Astrocyte of the hippocampus (primary cell): ENCODE measurements at places on chromosomes 16 and 17.
A peak's percentile ranks its signal among the peaks of the same experiment; 100 is the strongest.

- peak; percentile 27 for DNase-seq
Measured at GRCh38 chr17:36657390-36657762, 56.0 kb downstream of the MRM1 start.

DNA sequence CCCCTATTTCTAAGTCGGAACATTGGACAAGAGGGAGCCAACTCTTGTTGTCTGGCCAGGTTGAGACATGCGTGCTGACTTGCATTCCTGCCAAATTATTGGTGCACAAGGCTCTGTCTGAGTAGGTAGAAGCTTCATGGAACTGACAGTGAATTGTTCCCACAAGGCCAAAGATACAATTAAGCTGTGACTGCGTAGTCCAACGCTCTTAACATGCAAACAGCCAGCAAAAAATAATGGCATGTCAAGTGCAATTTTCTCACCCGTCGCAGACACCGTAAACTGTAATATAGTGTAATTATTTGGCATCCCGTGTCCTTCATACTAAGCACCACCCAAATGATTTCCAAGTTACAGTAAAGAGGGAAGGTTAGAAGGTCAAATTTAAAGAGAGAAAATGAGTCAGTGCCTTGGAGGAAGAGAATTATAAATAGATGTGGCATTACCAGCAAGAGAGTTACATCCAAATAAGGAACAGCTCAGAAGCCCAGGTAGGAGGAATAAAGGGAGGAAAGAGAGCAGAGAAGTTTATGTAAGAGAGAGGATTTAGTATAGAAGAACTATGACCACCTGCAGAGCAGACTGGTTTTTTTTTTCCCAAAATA is 21.8 kb downstream of the CDH8 start:
- DNase-seq, result no peak

DNA sequence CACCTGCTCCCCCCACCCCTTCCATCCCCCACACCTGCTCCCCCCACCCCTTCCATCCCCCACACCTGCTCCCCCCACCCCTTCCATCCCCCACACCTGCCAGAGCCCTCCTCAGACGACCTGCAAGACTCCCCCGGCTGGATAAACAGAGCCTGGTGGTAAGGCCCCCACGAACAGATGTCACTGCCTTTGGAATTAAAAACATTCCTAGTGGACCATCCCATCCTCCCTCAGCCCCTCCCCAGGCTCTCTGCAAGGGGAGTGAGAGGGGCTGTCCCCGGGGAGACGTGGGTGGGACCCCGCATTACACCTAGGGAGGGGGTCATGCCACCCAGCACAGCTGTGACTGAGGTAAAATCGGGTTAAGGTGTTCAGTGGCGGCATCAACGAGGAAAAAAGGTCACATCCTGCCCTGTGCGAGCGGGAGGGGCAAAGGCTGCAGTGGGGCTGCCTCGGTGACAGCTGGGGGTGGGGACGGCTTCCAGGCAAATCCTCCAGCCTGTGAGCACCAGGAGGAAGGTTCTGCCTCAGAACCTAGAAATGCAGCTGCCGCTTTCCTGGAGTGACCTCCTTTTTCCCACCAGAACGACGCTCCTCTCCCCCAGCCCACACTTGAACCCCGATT is 38.7 kb downstream of the TIMM22 start:
- DNase-seq, result no peak

- no peak for DNase-seq
Measured at GRCh38 chr17:2093349-2093748, 38.4 kb downstream of the HIC1 start.

DNA sequence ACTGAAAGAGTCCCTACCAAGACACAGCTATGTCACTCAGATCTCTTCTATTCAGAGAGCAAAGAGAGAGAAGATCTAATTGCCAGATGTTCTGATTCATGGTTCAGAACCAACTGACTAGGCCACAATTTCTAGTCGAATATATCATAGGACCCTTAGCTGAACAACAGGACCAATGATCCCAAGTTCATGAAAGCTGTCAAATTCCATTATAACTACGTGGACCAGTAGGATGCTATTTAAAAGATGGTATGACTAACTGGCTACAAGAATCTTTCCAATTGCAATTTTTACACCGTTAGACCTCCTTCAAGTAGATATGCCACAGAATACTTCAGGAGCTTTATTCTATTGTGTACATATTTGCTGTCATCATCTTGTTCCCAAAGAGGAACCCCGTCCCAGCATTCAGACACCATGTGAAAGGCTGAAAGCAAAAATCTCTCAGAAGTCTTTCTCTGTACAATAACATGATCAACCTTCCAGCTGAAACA is 26.0 kb downstream of the DCUN1D3 start:
- DNase-seq, result no peak

GRCh38 chr16:8989099-8989878 is 25.6 kb upstream of the USP7 start:
- no peak for DNase-seq

- DNase-seq, result no peak
Measured at GRCh38 chr17:42414704-42415409, 8.2 kb downstream of the CAVIN1 start.

- no peak for DNase-seq
Measured at GRCh38 chr17:82665217-82665616, 17.0 kb upstream of the WDR45B start.

GRCh38 chr17:36937959-36938565 is 787 bp downstream of the LHX1 start:
- peak; percentile 45 for DNase-seq

DNA sequence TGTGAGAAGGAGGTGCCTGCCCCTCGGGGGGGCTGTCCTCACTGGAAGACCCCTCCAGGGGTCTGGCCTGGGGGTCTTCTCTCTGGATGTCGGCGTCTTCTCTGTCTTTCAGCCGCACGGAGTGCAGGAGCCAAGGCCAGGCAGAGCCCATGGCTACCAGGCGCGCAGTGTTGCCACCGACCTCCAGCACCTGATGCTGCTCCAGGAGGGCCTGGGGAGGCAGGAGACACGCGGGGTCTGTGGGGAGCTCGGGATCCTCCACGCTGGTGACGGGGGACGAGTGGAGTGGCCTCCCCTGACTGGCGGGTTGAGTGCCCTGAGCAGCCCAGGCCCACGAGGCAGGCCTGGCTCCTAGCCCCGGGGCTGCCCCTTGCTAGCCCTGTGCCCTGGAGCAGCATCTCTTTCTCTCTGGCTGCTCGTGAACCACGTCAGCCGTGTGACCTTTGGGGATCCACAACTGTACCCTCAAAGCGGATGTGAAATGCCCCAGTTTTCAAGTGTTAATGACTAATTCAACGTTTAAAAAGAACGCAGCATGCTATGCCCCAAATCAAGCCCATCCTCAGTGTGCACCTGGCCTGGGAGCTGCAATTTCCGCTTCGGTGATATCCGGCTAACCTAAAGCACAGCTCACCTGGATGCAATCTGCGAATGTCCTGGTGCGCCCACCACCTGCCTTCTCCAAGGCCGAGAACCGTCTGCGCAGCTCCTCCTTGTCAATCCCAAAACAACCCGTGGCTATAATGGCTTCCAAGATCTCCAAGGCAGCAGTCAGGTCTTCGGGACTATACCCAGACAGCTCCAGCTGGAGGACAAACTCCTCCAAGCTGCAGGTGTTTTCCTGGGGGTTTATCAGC is 62.9 kb downstream of the IL21R start:
- DNase-seq, result no peak

- DNase-seq, result peak; percentile 88
Measured at GRCh38 chr17:77372444-77373298, 231.9 kb downstream of the SEC14L1 start.

DNA sequence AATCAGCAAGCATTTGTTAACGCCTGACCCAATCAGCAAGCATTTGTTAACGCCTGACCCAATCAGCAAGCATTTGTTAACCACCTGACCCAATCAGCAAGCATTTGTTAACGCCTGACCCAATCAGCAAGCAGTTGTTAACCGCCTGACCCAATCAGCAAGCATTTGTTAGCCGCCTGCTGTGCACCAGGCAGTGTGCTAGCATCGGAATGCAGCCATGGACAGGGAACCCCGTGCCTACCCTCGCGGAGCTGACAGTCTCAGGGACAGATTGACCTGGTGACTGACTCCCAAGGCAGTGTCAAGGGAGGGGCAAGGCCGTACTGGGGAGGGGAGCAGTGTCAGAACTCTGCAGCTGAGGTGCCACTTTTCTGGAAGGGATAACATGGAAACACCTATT is 66.9 kb downstream of the ABR start:
- no peak for DNase-seq

DNA sequence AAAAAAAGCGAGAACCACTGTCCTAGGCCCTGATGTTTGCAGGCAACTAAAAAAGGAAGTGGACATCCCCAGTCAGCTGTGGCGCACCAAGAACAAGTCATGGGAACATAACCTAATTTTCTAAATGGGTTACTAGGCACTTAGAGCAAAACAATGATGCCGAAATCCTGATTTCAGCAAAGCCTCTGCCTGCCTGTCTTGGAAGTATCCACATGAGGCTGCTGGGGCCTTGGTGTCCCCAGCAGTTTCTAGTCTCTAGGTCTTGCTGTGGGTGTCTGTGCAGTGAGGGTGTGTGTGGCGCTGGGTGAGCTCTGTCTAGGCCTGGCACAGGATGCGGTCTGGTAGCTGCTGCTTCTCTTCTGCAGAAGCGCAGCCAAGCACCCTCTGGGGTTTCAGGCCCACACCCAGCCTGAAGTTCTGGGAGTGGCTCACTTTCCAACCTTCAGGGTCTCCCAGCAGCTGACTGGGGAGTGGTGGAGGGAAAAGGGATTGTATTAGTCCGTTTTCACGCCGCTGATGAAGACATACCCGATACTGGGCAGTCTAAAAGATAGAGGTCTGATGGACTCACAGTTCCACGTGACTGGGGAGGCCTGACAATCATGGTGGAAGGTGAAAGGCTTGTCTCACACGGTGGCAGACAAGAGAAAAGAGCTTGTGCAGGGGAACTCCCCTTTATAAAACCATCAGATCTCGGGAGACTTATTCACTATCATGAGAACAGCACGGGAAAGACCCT is 21.1 kb downstream of the STH start:
- DNase-seq, result no peak

DNA sequence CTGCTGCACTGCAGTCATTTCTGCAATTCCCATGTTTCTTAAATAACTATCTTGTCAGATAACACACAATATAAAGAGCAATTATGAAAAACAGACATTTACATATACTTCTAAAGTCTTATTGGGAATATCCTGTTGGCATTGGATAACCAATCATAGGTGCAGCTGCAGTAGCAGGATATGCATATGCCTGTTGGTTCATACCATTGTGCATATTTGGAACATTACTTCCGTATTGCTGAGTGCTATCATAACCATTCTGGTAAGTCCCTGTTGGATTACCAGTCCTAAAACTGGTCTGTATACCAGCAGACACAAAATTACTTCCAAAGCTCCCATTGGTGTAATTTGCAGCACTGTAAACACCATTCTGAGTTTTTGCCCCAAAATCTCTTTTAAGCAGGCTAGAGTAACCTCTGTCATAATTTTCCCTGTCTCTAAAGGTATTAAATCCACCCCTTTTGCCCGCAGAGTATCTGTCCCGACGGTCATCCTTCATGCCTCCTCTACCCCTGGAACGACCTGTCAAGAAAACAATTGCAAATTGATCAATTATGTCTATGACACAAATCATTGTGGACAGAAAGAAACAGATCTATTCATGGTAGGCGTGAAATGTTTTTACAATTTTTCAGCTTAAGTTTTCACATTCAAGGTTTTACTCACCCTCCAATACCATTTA is 3.1 kb upstream of the POLG2 start:
- DNase-seq, result peak; percentile 11

DNA sequence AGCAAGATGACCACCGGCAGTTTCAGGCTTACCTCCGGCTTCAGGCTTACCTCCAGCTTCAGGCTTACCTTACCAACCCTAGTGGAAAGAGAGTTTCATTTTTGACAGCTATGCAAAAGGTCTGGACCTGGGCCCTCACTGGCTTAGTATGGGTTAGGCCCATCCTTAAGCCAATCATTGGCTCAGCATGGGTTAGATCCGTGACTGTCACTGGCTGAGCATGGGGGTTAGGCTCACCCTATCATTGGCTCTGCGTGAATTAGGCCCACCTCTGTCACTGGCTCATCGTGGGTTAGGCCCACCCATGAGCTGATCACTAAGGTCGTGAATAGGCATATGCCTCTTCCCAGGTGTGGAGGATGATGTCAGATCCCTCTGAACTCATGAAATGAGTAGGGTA is 8.1 kb downstream of the NDE1 start:
- DNase-seq, result no peak

GRCh38 chr16:70688246-70688742 is 2.4 kb upstream of the MTSS2 start:
- DNase-seq, result peak; percentile 67

DNA sequence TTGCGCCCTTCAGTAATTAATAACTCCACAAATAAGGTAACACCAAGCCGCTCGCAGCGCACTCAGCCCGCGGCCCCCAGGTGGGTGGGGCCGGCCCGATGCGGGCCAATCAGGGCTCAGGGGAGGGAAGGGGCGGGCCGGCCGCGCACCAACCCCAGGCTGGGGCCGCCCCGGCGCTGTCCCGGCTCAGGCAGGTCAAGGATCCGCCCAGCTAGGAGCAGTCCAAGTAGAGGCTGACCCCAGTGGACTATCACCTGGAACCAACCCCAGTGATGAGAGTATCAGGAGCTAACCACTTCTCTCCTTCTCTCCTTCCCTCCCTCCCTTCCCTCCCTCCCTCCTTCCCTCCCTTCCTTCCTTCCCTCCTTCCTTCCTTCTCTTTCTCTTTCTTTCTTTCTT is 110.8 kb downstream of the C16orf78 start:
- DNase-seq, result peak; percentile 59

DNA sequence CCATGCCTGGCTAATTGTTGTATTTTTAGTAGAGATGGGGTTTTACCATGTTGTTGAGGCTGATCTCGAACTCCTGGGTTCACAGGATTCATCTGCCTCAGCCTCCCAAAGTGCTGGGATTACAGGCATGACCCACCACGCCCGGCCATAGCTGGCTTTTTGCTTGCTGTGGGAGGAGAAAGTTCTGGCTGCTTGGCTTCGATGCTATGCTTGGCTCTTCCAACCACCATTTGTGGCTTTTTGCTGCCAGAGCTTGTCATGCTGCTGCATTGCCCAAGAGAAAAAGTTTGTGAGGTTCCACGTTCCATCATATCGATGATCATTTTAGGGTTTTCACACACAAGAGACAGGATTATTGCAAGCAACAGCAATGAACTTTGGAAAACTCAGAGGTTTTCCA is 16.2 kb downstream of the BMERB1 start:
- DNase-seq, result no peak

- no peak for DNase-seq
Measured at GRCh38 chr16:46731691-46732555, 16.2 kb downstream of the MYLK3 start.

GRCh38 chr17:4751932-4752331 is 12.2 kb upstream of the CXCL16 start:
- no peak for DNase-seq

- DNase-seq, result peak; percentile 91
Measured at GRCh38 chr17:76716839-76717215, 6.1 kb upstream of the MXRA7 start.

- no peak for DNase-seq
Measured at GRCh38 chr17:65208717-65209116, 71.5 kb downstream of the RGS9 start.

GRCh38 chr17:33267271-33267790 is 25.8 kb downstream of the ASIC2 start:
- DNase-seq, result peak; percentile 64

- DNase-seq, result peak; percentile 83
Measured at GRCh38 chr16:30941600-30942425, 7.1 kb upstream of the ORAI3 start.

GRCh38 chr17:57505841-57506773 is 239.0 kb downstream of the CCDC182 start:
- no peak for DNase-seq

GRCh38 chr17:15334266-15334665 is 7.1 kb downstream of the TEKT3 start:
- no peak for DNase-seq

GRCh38 chr16:16007743-16008111 is 58.3 kb downstream of the ABCC1 start:
- no peak for DNase-seq

GRCh38 chr17:67386965-67387551 is 10.0 kb downstream of the PITPNC1 start:
- peak; percentile 58 for DNase-seq
